ENCODE measurements at places on chromosomes 7 and 10.

GRCh38 chr7:518630-519483 is 789 bp downstream of the PDGFA start:
- DNase-seq: no peak

DNA sequence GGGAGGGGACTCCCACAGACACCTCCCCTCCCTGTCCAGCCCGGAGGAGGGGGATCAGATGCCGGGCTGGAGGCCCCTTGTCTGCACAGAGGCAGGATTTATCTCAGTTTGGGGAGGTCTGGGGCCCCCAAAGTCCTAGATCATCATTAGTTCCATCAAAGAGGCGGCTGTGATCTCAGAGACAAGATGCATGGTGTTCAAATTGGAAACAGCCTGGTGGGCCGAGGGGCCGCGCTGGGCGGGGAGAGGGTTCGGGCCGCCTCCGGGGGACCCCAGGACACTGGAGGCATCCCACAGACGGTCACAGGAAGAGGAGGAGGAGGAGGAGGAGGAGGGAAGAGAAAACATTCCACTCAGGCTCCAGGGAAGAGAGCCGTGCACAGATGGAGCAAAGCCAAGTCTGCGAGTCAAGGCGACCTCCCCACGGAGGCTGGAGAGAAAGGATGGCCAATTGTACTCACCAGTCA is 69.5 kb upstream of the CUX1 start:
- no peak for DNase-seq

DNA sequence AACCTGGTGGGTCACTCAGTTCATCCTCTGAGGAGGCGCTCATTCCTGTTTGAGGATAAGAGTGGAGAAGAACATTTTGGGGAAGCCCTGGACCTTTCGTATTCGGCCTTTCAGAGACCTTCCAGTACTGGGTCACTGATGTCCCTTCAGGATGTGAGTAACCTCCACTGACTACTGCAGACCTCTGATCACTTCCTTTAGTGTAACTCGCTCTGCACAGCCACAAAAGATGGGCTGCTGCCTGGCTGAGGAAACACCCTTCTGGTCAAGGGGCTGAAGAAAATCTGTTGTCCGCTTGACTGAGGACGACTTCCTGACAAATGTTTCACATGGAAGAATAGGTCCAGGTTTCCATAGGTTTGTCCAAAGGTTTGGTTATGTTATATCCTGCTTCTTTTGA is 15.9 kb upstream of the TBXAS1 start:
- no peak for DNase-seq

GRCh38 chr10:130188195-130189175 is 52.3 kb downstream of the GLRX3 start:
- no peak for DNase-seq

- DNase-seq: no peak
Measured at GRCh38 chr10:2951235-2951835, 116.0 kb upstream of the PFKP start.

GRCh38 chr7:57201021-57201894 is 69.0 kb upstream of the ZNF479 start:
- DNase-seq: no peak

GRCh38 chr10:127888521-127889312 is 4.0 kb downstream of the CLRN3 start:
- DNase-seq: no peak

DNA sequence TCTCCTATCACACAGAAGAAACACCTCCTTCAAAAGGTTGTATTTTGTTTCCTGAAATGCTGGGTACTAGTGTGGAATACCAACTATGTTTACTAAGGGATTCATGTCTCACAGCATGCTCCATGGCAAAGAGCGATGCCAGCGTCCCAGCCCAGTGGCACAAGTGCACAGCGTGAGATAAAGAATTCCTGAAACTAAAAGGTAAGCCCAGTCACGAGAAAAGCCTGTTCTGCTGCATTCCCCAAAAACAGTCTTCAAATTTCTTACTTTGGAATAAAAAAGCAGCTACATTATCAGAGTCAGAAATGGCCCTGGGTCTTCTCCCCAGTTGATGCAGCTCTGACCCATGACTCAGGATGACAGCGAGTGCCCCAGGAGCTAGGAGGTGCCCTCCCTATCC is 53.1 kb upstream of the DDC start:
- DNase-seq: no peak

GRCh38 chr10:63666836-63667383 is 145.7 kb downstream of the REEP3 start:
- no peak for DNase-seq

GRCh38 chr7:129468087-129468486 is 33.9 kb downstream of the STRIP2 start:
- no peak for DNase-seq

- no peak for DNase-seq
Measured at GRCh38 chr7:16818732-16819131, 13.9 kb upstream of the AGR2 start.

DNA sequence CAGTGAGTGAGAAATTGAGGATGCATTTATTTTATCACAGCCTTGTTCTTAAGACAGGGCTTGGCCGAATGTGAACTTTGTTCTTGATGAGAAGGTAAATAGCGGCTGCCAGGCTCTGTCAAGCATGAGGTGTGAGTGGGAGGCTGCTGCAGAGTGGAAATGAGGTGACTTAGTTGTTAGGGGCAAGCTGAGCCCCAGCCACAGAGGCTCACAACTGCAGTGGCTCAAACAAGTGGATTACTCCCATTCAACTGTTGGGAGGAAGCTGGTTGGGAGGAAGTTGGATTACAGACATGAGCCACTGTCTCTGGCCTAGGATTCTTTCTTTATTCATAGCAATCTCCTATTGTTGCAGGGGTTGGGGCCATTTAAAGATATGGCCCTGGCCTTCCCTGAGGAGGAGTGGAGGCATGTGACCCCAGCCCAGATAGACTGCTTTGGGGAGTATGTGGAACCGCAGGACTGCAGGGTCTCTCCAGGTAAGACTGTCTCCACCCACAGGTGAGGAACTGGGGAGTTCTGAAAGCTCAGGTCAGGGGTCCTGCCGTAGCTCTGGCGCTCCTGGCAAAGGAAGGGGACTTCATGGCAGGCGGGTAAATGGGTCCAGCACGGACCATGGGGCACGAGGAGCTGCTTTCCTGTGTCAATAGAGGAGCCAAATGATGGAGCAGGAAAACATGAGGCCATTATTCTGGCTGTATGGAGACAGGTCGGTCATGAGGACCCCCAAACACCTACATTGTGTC is 7.1 kb downstream of the ZSCAN25 start:
- no peak for DNase-seq

DNA sequence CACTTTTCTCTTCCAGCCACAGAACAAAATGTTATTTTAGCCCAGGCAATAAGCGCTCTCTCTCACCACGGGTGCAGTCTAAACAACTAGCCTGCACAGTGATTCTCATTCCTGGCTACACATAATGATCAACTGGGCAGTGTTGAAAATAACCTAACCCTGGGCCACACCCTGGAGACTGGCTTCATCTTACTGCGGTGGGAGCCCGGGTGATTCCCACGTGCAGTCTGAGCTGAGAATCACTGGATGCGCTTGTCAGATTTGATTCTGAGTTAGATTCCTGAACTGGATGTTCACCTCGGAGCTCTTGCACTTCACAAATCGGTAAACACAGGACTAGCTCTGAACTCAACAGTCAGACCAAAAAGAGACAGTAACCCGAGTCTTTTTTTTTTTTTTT is 14.9 kb downstream of the ZC3HAV1 start:
- DNase-seq: no peak

DNA sequence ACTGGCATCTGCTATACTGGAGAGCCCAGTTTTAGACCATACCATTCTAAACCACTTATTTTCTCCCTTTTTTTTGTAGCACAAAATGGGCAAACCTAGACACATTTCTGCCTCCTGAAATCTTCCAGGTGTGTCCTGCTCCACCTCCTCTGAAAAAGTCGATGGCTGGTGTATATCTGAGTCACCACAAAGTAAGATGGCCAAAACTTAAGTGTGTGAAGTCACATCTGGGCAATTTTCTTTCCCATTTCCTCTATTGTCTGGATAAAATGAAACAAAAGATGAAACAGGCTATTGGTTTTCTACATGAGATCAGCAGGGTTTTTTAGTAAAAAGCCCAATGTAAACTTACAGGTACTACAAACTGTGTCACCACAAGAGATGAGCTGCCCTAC is 65.5 kb downstream of the OSBPL3 start:
- DNase-seq: no peak

DNA sequence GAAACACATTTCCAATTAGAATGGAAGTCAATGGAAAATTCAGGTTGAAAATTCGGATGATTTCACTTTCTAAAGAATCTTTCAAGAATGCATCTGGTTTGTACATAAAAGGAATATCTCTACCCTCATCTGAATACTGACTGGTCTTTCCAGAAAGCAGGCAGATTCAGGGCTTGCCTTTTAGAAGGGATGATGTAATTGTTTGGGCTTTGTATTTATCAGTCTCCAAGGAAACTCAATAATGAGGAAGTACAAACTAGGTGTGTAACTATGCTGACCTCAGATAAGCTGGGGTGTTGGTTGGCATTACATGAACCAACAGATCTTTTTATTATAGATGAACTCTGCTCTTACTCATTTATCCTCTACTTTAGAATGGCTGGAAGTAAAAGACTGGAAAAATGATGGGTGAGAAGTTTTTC is 24.1 kb downstream of the PDLIM1 start:
- no peak for DNase-seq

DNA sequence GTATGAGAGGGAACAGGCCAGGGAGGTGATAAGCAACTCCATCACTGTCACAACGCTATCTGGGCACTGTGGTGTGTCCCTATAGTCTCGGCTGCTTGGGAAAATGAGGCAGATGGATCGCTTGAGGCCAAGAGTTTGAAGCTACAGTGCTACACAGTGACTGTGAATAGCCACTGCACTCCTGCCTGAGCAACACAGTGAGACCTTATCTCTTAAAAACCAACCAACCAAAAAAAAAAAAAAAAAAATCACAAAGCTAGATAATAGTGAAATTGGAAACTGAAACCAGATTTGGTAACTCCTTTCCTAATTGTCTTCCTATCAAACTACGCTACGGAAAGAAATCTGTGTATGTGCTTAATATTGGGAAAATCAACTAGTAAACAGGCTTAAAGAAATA is 14.1 kb downstream of the MICU1 start:
- DNase-seq: no peak

DNA sequence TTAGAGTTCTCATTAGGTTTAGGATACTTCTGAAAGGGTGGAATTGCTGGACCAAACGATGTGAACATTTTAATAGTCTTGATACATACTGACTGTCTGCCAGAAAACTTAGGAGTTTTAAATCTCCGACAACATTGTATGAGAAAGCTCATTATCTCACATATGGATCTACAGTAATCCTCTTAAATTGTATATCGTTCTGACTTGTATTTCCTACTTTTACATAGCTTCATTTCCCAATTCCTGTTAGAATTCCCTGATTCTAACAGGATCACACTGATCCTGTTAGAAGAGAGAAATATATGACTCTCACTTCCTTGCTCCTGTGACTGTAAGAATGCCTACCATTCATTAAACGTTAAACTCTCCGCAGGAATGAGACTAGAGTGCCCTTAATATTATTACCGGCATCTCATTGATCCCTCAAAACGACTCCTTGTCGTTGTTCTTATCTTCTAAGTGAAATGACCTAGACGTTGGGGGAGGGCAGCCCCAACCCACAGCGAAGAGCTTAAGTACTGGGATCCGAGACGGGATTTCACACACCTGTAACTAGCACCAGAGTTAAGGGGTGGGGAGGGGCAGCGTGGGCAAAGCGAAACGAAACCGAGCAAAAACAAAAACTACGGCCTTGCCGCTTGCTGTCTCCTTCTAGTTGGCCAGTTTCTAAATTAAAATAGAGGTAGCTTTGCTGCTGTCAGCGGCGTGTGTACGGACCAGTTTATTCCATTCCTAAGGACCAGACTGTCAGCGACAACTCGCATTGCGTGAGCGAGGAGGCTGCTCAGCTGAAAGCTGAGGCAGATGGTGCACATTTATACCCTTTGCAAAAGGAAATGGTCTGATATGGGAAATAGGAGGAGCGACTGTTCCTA is 678 bp upstream of the TMEM106B start:
- no peak for DNase-seq

- DNase-seq: no peak
Measured at GRCh38 chr7:64811767-64812166, 17.5 kb downstream of the ZNF138 start.

DNA sequence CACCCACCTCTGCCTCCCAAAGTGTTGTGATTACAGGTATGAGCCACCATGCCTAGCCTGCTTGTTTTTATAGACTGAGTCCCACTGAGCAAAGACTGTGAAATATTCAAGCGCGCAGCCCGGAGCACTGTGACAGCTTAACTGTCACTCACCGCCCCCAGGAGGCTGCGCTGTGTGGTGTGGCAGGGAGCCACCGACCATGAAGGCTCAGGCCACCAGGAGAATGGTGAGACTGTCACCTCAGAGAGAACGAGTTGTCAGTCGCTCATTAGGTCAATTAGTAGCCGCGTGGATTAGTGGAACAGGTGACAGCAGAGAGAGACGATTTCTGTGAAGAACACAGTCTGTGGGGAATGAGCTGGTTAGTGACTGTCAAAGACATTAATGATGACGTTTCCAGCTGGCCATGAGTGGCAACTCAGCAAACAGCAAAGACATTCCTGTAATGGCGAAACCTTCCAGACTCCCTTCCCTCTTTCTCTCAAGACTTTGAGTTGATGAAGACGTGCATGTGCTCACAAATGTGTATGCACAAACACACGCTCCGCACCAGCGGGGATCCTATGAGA is 64.5 kb downstream of the CYCS start:
- DNase-seq: no peak

DNA sequence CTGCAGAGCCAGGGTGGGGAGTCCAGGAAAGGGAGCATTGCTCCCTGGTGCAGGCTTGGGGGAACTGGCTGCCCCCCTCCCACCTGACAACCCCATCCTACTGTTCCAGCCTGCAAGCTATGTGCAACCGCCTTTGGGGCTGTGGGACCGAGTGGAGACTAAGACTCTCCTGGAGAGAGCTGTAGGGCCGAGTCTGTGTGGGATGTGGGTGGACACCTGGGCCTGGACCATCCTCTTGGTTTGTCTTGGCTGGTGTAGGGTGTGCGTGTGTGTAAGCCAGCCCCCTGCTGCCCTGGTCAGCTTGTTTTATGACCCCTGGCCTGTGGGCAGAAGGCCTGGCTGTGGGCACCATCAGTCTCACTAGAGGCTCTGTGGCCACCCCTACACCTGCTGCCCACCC is 1.6 kb upstream of the RAMP3 start:
- no peak for DNase-seq

GRCh38 chr7:43553999-43554398 is 28.9 kb upstream of the STK17A start:
- no peak for DNase-seq

DNA sequence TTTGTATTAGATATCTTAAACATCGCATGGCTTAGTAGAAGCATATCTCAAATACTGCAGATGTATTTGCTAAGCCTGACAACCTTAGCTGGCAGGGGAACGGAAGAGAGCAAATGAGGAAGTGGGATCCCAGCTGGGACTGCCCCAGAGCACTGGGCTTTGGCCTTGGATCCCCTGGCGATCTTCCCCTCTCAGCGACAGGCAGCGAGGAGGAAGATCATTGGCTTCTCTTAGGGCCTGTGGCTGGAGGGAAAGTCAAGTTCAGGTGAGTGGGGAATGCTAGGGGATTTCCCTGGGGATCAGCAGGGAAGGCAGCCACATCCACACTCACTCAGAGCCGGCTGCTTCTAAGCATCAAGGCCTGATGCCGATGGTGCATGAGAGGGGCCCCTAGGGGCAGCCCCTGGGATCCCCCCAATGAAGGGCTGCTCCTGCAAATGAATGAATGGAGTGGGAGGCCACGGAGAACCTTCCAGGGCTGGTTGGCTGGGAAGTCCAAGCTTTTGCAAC is 42.0 kb downstream of the LYZL2 start:
- DNase-seq: no peak

- no peak for DNase-seq
Measured at GRCh38 chr10:86290933-86291615, 75.5 kb downstream of the GRID1 start.

All from activated CD8-positive, alpha-beta memory T cell treated with anti-CD3 and anti-CD28 coated beads for 1 hour (primary cell).